ENCODE measurements at places on chromosomes 1 and 21. TPM values are rescaled to one million over a fixed set of nuclear protein-coding genes. Genes with fewer than 3 reads are reported as not detected.
A peak's percentile ranks its signal among the peaks of the same experiment; 100 is the strongest.

The CNST gene
- 13.5 TPM for total RNA-seq

The OLFML3 gene
- 7.0 TPM for total RNA-seq

The SH3D21 gene
- 16.4 TPM for total RNA-seq

DNA sequence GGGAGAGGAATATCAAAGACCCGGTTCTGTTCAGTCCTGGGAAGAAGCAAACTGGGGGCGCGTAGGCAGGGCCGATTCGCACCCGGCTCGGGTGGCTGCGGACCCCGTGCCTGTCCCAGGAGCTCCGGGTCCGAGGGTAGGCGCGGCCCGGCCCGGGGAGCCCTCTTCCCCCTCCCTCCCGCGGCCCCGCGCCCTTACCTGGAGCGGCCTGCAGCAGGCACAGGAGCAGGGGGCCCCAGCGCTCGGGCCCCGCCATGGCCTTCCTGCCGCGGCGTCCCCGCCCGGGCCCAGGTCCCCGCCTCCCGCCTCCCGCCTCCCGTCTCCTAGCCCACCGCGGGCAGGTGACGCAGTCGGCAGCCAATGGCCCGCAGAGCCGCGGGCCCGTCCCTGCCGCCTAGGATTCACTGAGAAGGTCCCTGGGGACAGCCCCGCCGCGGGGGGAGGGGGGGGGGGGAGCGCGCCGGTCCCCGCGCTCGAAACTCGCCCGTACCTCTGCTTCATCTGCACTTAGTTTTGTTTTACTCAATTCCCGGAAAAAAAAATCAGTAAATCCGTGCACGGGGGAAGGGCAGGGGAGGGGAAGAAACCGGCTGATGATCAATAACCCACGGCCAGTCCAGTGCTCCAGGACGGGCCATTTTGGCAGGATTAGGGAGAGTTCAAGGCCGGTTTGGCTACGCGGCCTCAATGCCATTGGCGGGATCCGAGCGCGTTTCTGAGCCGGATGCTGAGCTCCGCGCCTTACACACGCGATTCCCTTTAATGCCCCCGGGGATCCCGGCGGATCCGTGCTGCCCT, at the start of gene IFNLR1:
TSS of gene IFNLR1 (minus strand) at position 297 of the 798 bp plus-strand sequence. CDS start at position 256, 41 bp downstream.
- H3K27ac ChIP-seq = peak within 1 kb of the TSS; percentile 56
- peak; percentile 74 for DNase-seq
- no peaks in the 10 kb centered on the region for H3K36me3 ChIP-seq

DNA sequence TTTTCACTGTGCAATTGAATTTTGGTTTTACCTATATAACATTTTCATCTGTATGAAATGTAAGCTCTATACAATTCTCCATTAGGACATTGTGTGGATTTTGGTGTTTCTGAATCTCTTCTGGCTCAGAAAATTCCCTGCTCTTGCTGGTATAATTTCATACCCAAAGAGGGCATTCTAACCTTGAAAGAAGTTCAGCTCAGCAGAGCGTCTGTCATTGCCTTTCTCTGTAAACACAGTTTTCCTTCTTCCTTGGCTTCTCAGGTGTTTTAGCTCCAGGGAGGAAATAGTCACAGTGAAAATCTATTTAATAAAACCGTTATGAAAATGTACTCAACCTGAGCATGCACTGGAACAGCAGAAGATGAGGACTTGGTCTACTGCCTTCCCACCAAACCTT, 16.0 kb downstream of the DISC1 start:
- no peaks in the 10 kb centered on the region for H3K36me3 ChIP-seq
- no peak overlapping the region for H3K27ac ChIP-seq
- no peaks in the 10 kb centered on the region for H3K4me1 ChIP-seq
- H3K4me3 ChIP-seq = no peak overlapping the region
- no peaks in the 10 kb centered on the region for H3K27me3 ChIP-seq
- no peak for DNase-seq

DNA sequence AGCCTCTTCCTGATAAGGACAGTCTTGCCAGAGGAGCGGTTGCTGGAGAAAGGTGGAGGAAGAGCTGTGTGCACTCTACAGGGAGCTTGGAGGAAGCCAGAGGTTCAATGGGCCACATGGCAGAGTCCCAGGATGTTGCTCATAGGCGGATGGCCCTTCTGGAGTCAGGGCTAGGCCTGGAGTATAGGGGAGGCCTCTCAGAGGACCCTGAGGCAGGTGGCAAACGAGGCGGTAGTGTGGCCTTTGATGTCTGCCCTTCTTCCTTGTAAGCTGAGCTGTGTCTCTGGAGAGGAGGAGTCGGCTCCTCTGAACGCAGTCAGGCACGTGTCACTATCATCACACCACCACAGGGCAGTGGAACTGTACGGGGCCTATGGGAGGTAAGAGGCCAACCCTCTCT, 8.6 kb downstream of the PKP1 start:
- H3K27me3 ChIP-seq = no peaks in the 10 kb centered on the region
- peaks cover 67% of the 10 kb centered on the region for H3K36me3 ChIP-seq
- H3K27ac ChIP-seq = no peak overlapping the region
- H3K4me3 ChIP-seq = no peak overlapping the region

DNA sequence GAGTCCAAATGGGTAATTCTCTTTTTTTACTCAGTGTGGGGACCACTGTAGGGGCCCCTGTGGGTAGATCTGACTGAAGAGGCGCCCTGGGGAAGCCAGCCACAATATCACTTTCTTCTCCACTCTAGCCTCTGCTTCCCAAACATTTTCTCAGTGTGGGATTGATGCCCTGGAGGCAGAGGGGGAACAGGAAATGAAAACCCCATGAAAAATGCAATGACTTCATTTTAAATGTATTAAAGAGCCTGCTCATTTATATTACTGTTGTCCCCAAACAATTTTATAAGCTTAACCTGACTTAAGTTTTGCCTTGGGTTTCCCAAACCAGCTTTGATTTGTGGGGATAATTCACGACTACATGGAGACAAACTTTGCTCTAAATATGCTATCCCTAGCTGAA, 181.9 kb downstream of the C1orf94 start:
- no peaks in the 10 kb centered on the region for H3K4me1 ChIP-seq
- H3K27me3 ChIP-seq = no peaks in the 10 kb centered on the region
- no peak for DNase-seq
- no peak overlapping the region for H3K27ac ChIP-seq
- no peak overlapping the region for H3K4me3 ChIP-seq

- DNase-seq = no peak
- peaks cover 5% of the 10 kb centered on the region for H3K27me3 ChIP-seq
- no peak overlapping the region for H3K4me3 ChIP-seq
- no peaks in the 10 kb centered on the region for H3K36me3 ChIP-seq
- no peak overlapping the region for H3K27ac ChIP-seq
These were observed 71.7 kb downstream of the SETD4 start for GRCh38 chr21:35988416-35989137.

GRCh38 chr1:187476671-187477070, 647.9 kb downstream of the PLA2G4A start:
- H3K4me1 ChIP-seq = no peaks in the 10 kb centered on the region
- H3K4me3 ChIP-seq = no peak overlapping the region
- no peaks in the 10 kb centered on the region for H3K36me3 ChIP-seq
- H3K27me3 ChIP-seq = no peaks in the 10 kb centered on the region
- DNase-seq = peak; percentile 40
- no peak overlapping the region for H3K27ac ChIP-seq

GRCh38 chr1:83511146-83511726, 487.7 kb downstream of the TTLL7 start:
- H3K4me3 ChIP-seq = no peak overlapping the region
- 0 out of 2 replicates have a peak, but pooled peaks cover 8% of the 10 kb centered on the region for H3K27me3 ChIP-seq
- H3K27ac ChIP-seq = no peak overlapping the region
- H3K4me1 ChIP-seq = no peaks in the 10 kb centered on the region
- H3K36me3 ChIP-seq = no peaks in the 10 kb centered on the region
